ENCODE measurements at places on chromosomes 3 and 15. TPM values are rescaled to one million over a fixed set of nuclear protein-coding genes. Genes with fewer than 3 reads are reported as not detected.

Gene ERC2
- total RNA-seq, result not detected

- H3K27me3 ChIP-seq, result no peaks in the 10 kb centered on the region
- no peak for DNase-seq
- H3K4me3 ChIP-seq, result peak overlapping the region; percentile 68
- H3K27ac ChIP-seq, result peak overlapping the region; percentile 83
These were observed 4.1 kb downstream of the RCN2 start for GRCh38 chr15:76935620-76936019.

GRCh38 chr3:55601366-55602080 is 114.4 kb upstream of the WNT5A start:
- H3K27ac ChIP-seq, result no peak overlapping the region
- no peaks in the 10 kb centered on the region for H3K4me1 ChIP-seq
- no peak overlapping the region for H3K4me3 ChIP-seq
- H3K36me3 ChIP-seq, result no peaks in the 10 kb centered on the region
- no peak for DNase-seq

DNA sequence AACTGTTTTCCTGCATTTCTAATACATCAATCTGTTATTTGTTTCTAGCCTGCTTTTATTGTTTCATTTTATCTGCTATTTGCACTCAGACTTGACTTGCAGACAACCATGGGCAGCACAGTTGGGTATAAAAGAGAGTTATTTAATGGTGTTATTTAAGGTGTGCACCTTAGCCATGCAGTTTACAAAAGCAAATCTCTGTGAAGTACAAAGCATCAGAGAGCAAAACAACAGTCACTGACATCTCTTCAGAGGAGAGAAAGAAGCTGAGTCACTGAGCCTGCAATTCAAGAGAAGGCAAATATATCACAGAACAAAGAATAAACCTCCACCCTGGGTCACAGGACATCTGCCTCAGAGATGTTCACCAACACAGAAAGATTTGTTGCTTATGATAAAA is 255.9 kb upstream of the ICE2 start:
- H3K36me3 ChIP-seq, result no peaks in the 10 kb centered on the region
- DNase-seq, result no peak
- no peak overlapping the region for H3K27ac ChIP-seq
- no peaks in the 10 kb centered on the region for H3K27me3 ChIP-seq

Gene EFCAB12
- 2.1 TPM for total RNA-seq

Gene TATDN2
- 55.6 TPM for total RNA-seq

- H3K4me1 ChIP-seq, result no peaks in the 10 kb centered on the region
- no peak overlapping the region for H3K27ac ChIP-seq
- peaks cover 5% of the 10 kb centered on the region for H3K27me3 ChIP-seq
- DNase-seq, result no peak
- H3K4me3 ChIP-seq, result no peak overlapping the region
These were observed 198.6 kb upstream of the FEZF2 start for GRCh38 chr3:62571916-62572315.

DNA sequence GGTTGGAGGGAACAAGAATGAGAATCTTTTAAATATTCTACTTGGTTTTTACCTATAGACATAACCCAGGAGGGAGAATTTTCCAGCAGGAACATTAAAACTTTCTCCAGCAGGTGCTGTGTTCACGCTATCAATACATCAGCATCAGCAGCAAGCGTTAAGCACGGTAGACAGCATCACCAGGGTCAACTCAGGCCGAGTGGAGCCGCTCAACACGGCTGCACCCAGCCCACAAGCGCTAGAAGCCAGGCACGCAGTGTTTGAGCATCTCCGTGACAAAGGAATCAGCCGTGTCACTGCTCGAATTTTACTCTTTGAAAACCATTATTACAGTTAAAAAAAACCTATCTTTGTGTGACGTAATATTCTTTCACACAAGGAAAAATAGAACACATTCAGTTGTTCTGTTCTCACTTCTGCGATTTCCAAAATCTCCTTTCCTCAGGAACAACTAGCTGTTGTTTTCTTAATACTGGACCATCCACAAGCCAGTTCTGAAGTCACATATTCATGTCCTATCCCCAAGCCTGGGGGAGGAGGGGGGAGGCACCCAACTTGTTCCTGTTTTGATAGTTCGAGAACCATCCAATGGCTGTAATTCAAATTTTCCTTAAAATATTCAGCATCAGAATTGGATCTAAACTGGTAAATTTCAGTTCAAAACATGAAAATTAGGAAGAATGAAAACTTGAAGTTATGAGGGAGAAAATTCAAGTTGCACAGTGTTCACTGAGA is 77.9 kb downstream of the ADAMTS17 start:
- no peaks in the 10 kb centered on the region for H3K36me3 ChIP-seq
- no peaks in the 10 kb centered on the region for H3K4me1 ChIP-seq
- no peaks in the 10 kb centered on the region for H3K27me3 ChIP-seq
- no peak overlapping the region for H3K4me3 ChIP-seq
- no peak for DNase-seq
- no peak overlapping the region for H3K27ac ChIP-seq

DNA sequence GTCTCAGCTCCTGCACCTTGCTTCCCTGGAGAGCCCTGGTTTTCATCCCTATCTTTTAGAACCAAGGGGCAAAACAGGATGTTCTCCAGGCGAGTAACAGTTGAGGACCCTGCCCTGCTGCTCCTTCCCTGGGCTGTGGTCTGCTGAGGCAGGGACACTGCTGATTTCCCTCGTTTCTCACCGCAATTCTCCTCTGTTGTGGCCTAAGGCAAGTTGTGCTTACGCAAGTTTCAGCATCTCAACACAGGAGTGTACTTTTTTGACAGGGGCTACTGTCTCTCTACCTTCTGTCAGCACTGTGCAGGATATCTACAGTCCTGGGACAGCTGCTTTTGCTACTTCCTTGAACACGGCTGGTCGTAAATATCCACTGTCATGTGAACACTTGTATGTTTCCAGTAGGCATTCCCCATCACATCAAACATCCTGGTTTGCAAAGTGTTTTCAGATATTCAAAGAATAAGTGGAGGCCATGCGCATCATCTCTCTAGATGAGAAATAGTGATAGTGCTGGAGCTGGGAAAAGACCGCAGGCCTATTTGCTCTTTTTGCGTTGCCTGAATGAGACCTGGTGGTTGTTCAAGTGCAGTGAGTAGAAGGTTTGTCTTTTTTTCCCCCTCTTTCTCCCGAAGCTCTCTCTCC is 110.1 kb upstream of the PLXNA1 start:
- H3K4me3 ChIP-seq, result no peak overlapping the region
- peaks cover 16% of the 10 kb centered on the region for H3K36me3 ChIP-seq
- no peak overlapping the region for H3K27ac ChIP-seq
- DNase-seq, result no peak
- no peaks in the 10 kb centered on the region for H3K4me1 ChIP-seq

Gene STRIT1
- total RNA-seq, result not detected

- H3K4me3 ChIP-seq, result peak overlapping the region; percentile 98
- peak; percentile 95 for DNase-seq
- peaks cover 12% of the 10 kb centered on the region for H3K36me3 ChIP-seq
- H3K27ac ChIP-seq, result peak overlapping the region; percentile 99
- H3K27me3 ChIP-seq, result no peaks in the 10 kb centered on the region
These were observed 11.7 kb downstream of the GNB5 start for GRCh38 chr15:52179278-52180195.

GRCh38 chr3:27503526-27503925 is 19.3 kb upstream of the SLC4A7 start:
- no peaks in the 10 kb centered on the region for H3K36me3 ChIP-seq
- H3K4me3 ChIP-seq, result no peak overlapping the region
- H3K4me1 ChIP-seq, result no peaks in the 10 kb centered on the region
- DNase-seq, result no peak
- H3K27ac ChIP-seq, result no peak overlapping the region
- no peaks in the 10 kb centered on the region for H3K27me3 ChIP-seq

Gene DUOXA1
- 0.15 TPM for total RNA-seq

Gene TAMM41
- 39.0 TPM for total RNA-seq

Gene CKMT1B
- not detected for total RNA-seq

Gene PROK2
- not detected for total RNA-seq

DNA sequence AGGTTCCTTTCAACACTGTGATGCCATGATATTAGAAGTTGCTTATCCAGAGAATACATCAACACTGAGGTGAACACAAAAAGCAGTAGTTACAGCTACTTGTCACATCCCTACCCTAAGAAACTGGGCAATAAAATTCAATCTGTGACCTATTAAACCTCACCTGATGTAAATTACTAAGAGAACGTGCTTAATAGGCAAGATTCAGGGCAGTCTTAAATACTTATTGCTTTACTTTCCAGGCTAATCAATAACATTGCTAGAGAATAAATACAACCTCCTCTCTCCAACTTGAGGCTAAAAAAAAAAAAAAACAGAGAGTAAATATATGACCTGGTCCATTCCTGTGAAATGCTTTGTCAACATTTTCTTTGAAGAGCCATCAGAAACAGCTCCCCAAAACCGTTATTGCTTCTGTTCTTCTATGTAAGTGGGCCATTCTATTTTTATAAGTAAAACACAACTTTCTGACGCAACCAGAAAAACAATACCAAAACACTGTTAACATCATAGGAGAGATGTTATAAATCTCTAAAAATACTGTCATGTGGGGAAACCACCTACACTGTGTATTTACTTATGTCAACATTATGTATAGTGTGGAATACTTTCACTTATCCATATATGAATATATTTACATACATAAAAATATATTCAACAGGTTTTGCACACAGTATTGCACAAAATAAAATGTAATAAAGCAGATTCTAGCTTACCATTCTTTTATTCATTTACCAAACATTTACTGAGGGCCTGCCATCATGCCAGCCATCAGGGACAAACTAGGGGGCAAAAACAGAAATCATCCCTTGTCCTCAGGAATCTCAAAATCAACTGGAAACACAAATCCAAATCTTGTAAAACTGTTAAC is 2.7 kb downstream of the NKIRAS1 start:
- no peak for DNase-seq
- peaks cover 30% of the 10 kb centered on the region for H3K36me3 ChIP-seq
- H3K4me1 ChIP-seq, result peaks cover 30% of the 10 kb centered on the region
- no peaks in the 10 kb centered on the region for H3K27me3 ChIP-seq
- H3K27ac ChIP-seq, result no peak overlapping the region

DNA sequence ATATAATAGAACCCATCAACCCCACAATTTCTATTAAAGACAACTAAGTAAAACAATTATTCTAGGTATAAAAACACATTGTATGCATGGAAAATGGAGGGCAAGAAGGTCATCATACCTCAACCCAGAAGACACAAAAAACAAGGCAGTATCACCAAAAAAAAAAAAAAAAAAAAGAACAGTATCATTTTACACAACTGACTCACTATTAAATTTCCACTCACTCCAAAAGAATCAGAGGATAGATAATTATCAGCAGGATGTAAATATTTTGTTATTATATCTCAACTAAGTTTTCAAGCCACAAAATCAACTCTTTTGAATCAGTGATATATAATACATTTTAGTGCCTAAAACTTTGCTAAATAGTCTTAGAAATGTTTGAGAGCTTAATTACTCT is 55.0 kb downstream of the CLASP2 start:
- peaks cover 28% of the 10 kb centered on the region for H3K36me3 ChIP-seq
- H3K27ac ChIP-seq, result no peak overlapping the region
- H3K27me3 ChIP-seq, result no peaks in the 10 kb centered on the region
- H3K4me3 ChIP-seq, result no peak overlapping the region
- DNase-seq, result no peak
- H3K4me1 ChIP-seq, result peaks cover 27% of the 10 kb centered on the region

GRCh38 chr3:72627271-72627670 is 221.0 kb downstream of the SHQ1 start:
- no peak overlapping the region for H3K4me3 ChIP-seq
- no peak overlapping the region for H3K27ac ChIP-seq
- peaks cover 21% of the 10 kb centered on the region for H3K4me1 ChIP-seq

Data from activated B cell treated with CpG ODN at 0.5 μM for 24 hours (primary cell).